Lower lobe of right lung (tissue), 2 donors: ENCODE measurements at places on chromosomes 2 and 18. TPM values are rescaled to one million over a fixed set of nuclear protein-coding genes. Genes with fewer than 3 reads are reported as not detected.

Gene SRD5A2
- 1.2 TPM for total RNA-seq

Gene CCDC74B
- total RNA-seq = 7.2 TPM

Gene HTR2B
- 0.65 TPM for total RNA-seq

Gene SDC1
- 90.0 TPM for total RNA-seq

Gene CHRNA1
- total RNA-seq = not detected

Gene REG3G
- total RNA-seq = not detected

DNA sequence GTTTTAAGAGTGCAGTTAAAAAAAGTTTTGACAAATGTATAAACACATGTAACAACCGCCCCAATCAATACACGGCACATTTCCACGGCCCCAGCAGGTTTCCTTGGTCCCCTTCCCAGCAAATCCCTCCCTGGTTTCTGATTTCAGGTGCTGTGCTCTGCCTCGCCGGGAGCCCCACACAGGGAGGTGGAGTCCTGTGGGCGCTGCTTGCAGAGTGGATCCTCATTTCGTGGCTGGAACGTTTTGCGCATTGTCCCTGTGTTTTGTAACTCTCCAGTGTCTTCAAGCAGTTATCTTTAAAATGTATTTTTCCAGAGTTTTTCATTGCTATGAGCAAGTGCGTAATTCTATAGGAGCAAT, 124.8 kb downstream of the GALR1 start:
- no peaks in the 10 kb centered on the region for H3K36me3 ChIP-seq
- no peak for DNase-seq
- H3K4me1 ChIP-seq = no peaks in the 10 kb centered on the region

- no peak overlapping the region for H3K4me3 ChIP-seq
- peaks cover 87% of the 10 kb centered on the region for H3K36me3 ChIP-seq
- DNase-seq = no peak
- H3K27me3 ChIP-seq = no peaks in the 10 kb centered on the region
- H3K27ac ChIP-seq = no peak overlapping the region
- no peaks in the 10 kb centered on the region for H3K4me1 ChIP-seq
These were observed 11.6 kb downstream of the FECH start for GRCh38 chr18:57574866-57575265.

DNA sequence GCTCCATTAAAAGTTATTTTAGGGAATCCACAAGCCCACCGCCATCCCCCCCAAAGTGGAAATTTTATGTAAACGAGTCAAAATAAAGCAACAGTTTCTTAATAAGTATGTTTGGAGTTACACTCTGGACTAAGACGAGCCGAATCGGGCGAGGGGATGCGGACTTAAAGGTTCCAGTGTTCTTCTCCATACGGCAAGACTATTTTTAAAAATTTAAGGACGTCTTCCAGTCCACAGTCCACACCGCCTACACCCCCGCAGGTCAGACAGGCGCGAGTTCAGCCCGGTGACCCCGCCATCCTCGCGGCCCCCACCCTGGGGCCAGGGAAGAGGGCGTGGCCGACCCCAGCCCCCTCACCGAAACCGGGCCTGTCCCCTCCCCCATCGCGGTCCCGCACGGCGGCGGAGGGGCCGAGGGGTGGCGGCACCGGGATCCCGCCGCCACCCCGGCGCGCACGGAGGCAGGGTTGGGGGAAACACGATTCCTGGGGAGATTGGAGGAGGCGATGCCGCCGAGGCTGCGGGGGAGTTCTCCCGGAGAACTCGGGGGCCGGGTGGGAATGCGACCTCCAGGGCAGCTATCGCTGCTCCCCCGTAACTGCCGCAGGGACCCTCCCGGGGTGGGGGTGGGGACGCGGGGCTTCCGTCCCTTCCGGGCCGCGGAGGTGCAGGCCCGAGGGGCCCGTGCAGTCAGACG, 24.5 kb upstream of the SMAD7 start:
- peak overlapping the region; percentile 77 for H3K27ac ChIP-seq
- no peak for DNase-seq
- no peaks in the 10 kb centered on the region for H3K36me3 ChIP-seq

GRCh38 chr2:40488927-40489677, 37.2 kb upstream of the SLC8A1 start:
- DNase-seq = no peak
- no peaks in the 10 kb centered on the region for H3K27me3 ChIP-seq
- H3K4me3 ChIP-seq = peak overlapping the region; percentile 50
- no peaks in the 10 kb centered on the region for H3K36me3 ChIP-seq
- H3K27ac ChIP-seq = peak overlapping the region; percentile 72

- H3K36me3 ChIP-seq = no peaks in the 10 kb centered on the region
- no peaks in the 10 kb centered on the region for H3K4me1 ChIP-seq
- no peak overlapping the region for H3K27ac ChIP-seq
- DNase-seq = no peak
- no peak overlapping the region for H3K4me3 ChIP-seq
These were observed 58.8 kb upstream of the CDC42EP3 start for GRCh38 chr2:37730037-37730818.
